ENCODE measurements at places on chromosomes 3 and 15. TPM values are rescaled to one million over a fixed set of nuclear protein-coding genes. Genes with fewer than 3 reads are reported as not detected.

DNA sequence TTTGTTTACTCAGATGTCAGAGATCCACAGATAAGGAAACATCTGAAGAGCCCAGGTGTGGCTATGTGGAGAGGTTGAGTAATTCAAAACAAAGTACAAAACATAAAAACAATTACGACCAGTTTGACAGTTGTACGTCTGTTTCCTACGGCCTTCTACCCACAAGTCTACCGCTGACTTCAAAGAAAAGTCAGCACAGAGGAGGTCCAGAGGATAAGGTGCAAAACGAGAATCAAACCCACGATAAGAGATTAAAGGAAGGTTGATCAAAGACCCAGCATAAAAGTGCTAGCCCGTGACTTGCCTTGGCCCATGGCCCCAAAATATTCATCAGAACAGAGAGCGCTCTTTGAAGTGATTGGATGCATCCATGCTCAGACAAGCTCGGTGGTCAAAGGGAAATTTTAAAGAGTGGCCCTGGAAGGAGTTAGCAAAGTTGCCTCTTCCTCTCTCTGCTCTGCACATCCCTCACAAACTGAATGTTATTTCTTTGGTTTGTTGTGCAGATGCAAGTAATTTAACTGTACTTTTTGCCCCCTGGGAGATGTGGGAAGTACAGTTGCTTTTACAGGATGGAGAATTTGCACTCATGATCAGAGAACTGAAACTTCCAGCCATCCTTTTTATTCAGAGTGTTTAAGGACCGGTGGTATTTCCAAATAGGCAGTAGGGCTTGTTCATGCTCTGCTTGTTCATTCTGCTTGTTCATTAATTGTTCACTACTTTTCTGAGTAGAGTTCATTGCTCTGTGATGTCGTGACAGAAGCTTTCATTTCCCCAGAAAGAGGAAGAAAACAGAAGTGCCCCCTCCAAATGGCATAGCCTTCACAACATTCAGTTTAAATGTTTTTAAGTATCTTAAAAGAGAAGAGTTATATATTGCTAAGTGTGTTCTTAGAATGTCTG lies 31.1 kb downstream of the MME start:
- no peaks in the 10 kb centered on the region for H3K36me3 ChIP-seq
- peaks cover 5% of the 10 kb centered on the region for H3K27me3 ChIP-seq
- peaks cover 8% of the 10 kb centered on the region for H3K4me1 ChIP-seq
- DNase-seq: no peak
- no peak overlapping the region for H3K4me3 ChIP-seq

Gene DUOXA2
- total RNA-seq: not detected

DNA sequence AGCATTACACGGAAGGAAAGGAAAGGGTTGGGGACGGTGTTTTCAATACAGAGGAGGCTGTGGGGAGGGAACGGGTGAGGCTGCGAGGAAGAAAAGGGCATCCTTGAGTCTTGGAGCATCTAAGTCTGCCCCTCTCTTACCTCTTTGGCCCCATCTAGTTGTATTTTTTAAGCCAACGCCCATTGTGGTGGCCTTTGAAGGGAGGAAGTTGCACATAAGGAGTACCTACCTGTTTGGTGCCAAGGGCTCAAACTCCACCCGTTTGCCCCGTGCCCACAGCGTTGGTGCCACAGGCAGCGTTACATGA lies 146.1 kb upstream of the UMPS start:
- H3K36me3 ChIP-seq: no peaks in the 10 kb centered on the region
- peaks cover 32% of the 10 kb centered on the region for H3K4me1 ChIP-seq
- peak overlapping the region; percentile 47 for H3K4me3 ChIP-seq

GRCh38 chr3:169966428-169966950 lies at the start of gene SEC62:
SEC62 (plus strand) TSS chr3:169966807; CDS start chr3:169966823, 16 bp downstream.
- peak; percentile 97 for DNase-seq
- peaks cover 5% of the 10 kb centered on the region for H3K36me3 ChIP-seq
- H3K27me3 ChIP-seq: no peaks in the 10 kb centered on the region
- peak within 1 kb of the TSS; percentile 95 for H3K27ac ChIP-seq
- peaks cover 62% of the 10 kb centered on the region for H3K4me1 ChIP-seq
- peak within 1 kb of the TSS; percentile 83 for H3K4me3 ChIP-seq

All from activated CD4-positive, alpha-beta T cell treated with anti-CD3 and anti-CD28 coated beads for 36 hours (primary cell).